ENCODE measurements at places on chromosomes 4 and X.

- no peak for DNase-seq
Measured at GRCh38 chr4:7415927-7416686, 18.6 kb downstream of the PSAPL1 start.

DNA sequence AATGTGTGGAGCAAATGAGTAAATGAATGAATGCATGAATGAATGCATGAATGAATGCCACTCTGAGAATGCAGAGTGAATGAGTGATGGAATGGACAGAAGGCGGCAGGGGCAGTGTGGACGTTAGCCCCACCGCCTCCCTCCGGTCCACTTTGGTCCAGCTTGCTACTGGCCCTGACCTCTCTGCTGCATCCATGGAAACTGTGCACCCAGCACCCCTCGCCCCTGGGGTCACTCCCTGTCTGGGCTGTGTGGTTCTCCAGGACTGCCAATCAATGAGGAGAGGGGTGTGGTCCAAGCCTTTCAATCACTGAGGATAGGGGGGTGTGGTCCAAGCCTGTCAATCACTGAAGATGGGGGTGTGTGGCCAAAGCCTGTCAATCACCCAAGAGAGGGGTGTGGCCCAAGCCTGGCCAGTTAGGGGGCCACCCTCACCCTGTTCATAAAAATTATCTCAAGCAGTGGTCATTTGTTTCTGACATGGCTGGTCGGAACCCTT is 39.2 kb upstream of the ASMTL start:
- DNase-seq: no peak

DNA sequence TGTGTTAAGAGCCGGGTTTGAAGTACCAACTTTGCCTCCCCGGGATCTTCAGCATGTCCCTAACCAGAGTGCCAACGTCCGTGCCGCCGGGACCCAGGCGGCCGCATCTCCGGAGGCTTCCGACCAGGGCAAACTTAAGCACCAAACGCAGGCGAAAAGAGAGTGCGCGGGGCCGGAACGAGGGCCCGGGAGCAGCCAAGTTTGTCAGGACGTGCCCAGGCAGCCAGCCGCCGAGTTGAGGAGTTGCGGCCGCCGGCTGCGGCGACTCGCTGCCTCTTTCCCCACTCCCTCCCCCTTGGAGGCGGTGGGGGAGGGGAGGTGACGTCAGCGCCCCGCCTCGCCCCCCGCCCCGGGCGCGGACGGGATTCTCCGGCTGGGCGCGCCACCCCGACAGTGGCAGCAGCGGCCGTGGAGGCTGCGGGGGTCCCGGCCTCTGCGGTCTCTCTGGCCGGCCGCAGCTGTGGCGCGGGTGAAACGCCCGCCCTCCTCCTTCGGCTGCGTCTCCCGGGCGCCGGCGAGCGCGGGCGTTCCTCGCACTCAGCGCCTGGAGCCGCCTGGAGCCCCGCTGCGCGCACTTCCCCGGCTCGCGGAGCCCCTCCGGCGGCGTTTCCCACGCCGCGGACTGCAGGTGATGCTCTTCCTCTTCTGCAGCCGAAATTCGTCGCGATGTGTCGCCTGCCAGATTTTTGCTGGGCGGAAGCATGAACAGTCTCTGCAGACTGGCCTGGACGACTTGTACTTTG is 2.9 kb upstream of the FAT1 start:
- DNase-seq: peak; percentile 57

DNA sequence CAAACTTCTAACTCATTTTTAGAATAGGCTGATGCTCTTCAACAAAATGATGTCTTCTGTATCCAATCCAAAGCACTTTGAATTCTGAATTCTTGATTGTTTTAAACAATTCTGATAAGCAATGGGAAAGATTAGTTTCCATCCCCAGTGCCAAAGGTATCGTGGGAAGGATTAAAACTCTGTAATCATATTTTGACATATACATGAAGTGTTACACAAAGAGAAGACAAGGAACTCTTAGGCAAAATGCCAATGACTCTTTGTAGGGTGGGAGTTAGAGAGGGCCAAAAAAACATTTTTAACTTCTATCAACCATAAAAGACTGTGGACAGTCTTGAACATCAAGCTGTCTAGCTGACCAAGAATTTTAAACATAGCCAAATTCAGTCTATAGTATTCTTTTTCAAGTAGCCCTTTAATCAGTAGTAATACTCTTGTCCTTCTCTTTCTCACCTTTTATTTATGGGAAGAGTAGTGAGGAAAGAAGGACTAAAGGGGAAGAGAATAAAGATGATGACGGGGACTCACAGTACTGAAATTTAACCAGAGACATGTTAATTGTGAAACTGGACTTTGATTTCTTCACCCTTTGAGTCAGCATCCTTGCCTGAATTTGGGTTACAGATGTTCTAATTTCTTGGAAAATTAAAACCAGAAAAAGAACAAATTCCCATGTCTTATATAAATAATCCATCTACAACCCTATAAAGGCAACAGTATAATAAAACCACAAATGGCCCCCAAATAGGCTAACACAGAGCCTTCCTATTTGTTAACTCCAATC is 51.8 kb upstream of the VEGFD start:
- peak; percentile 55 for DNase-seq

DNA sequence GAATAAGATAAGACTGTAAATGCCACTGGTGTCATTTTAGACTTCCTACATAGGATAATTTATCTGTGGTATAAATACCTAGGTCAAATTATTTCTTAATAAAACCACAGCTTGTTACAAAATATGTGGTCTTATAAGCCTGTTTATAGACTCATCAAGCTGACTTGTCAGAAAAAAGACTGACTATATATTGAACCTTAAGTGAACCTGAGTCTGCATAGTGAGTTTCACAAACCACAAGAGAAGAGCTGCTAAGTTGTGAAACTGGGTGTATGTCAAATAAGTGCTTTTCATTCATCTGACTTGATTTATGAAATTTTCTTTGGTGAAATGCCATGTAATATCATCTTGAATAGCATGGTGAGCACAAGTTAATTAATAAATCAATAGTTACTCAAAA is 48.4 kb upstream of the TMPRSS11A start:
- no peak for DNase-seq

Measured in fibroblast of the aortic adventitia (primary cell).